Stimulated activated CD8-positive, alpha-beta memory T cell treated with anti-CD3 and anti-CD28 coated beads, Interleukin-7, amount 100 ng/mL, for 1 hour (primary cell): ENCODE measurements at places on chromosomes 1 and 21.

DNA sequence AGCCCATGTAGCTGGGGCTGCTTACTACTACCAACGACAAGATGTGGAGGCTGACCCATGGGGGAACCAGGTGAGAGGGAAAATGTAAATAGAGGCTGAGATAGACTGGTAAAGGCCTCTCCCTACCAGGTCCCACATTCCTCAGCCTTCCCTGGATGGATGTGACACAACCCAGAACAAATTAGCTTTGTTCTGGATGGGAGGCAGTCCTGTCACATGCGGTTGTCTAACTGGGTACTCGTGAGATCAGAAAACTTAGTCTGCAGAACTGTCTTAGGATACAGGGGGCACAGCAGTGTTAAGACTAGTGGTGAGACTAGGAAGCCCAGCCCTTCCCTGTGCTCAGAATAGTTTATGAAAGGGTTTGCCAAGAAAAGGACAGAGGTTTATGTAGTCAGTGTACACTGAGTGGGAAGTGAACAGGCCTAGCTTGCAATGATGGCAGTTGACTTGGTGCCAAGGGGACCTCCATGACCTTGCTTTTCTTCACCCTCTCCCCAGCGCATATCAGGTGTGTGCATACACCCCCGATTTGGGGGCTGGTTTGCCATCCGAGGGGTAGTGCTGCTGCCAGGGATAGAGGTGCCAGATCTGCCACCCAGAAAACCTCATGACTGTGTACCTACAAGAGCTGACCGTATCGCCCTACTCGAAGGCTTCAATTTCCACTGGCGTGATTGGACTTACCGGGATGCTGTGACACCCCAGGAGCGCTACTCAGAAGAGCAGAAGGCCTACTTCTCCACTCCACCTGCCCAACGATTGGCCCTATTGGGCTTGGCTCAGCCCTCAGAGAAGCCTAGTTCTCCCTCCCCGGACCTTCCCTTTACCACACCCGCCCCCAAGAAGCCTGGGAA, 8.4 kb downstream of the MMACHC start:
- DNase-seq: no peak

- no peak for DNase-seq
Measured at GRCh38 chr1:91053630-91054029, 31.8 kb upstream of the ZNF644 start.

DNA sequence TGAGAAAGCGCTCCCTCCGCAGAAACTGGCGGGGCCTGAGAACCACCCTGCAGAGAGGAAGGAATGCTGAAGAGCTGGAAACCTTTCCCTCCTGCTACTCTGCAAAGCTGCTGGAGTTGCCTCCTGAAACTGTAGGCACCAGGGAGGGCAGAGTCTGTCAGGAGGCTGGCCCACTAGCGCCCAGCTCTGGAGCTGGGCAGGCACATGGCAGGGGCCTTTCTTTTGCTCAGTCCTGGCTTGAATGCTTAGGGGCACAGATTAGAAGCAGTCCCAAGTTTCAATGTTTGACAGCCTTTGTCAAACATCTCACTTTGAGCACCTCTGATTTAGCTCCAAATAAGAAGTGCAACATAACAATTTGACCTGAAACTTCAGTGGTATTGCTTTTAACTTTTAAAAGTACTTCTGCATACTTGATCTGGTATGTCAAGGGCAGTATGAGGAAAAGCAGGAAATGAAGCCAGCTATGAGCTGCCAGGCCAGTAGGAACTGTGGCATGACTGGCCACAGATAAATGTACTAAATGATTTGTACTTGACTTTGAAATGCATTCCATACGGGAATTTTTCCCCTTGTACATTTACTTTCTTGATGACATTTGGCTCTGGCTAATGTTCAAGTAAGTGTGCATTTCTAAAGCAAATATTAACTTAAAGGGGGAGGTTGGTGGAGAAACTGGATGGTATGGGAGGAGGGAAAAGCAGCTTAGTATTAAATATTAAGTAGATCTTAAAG, 7.2 kb downstream of the C1orf116 start:
- no peak for DNase-seq

GRCh38 chr1:78375996-78376395, 114.8 kb upstream of the PTGFR start:
- DNase-seq: no peak

DNA sequence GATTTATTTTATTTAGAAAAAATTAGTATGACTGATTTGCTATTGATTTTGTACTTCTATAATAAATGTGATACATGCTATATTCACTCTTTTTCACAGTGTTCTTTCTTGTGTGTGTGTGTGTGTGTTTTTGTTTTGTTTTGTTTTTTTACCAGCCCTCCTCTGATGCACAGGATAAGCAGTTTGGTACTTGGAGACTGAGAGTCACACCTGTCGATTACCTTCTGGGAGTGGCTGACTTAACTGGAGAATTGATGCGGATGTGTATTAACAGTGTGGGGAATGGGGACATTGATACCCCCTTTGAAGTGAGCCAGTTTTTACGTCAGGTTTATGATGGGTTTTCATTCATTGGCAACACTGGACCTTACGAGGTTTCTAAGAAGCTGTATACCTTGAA, 35.9 kb downstream of the TSNAX start:
- no peak for DNase-seq

DNA sequence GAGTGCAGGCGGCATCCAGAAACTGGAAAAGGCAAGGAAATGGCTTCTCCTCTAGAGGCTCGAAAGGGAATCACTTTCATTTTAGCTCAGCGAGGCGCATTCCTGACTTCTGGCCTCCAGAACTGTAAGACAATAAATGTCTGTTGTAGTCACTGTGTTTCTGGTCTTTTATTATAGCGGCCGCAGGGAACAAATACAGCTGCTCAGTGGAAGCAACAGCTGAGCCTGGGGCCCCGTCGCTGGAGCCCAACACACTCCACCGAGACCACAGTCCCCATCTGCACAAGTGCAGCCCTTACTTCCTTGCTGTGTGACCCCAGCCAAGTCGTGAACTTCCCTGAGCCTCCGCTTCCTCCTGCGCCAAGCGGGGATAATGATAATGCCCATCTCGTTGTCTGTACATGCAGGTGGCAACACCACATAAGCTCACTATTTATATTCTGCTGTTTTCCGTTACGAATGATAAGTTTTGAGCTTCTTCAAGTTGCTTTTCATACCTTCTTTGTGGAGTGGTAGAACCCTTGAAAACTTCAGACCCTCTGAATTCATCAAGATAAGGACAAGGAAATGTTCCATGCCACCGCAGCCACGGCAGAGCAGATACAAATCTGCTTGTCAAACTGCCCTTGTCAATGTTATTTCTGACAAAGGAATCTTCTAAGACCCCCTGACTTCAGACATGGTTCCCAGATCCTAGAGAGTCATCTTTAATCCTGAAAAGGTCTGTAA, 3.2 kb upstream of the LAPTM5 start:
- DNase-seq: no peak
